ENCODE measurements at places on chromosomes 7 and 10.

DNA sequence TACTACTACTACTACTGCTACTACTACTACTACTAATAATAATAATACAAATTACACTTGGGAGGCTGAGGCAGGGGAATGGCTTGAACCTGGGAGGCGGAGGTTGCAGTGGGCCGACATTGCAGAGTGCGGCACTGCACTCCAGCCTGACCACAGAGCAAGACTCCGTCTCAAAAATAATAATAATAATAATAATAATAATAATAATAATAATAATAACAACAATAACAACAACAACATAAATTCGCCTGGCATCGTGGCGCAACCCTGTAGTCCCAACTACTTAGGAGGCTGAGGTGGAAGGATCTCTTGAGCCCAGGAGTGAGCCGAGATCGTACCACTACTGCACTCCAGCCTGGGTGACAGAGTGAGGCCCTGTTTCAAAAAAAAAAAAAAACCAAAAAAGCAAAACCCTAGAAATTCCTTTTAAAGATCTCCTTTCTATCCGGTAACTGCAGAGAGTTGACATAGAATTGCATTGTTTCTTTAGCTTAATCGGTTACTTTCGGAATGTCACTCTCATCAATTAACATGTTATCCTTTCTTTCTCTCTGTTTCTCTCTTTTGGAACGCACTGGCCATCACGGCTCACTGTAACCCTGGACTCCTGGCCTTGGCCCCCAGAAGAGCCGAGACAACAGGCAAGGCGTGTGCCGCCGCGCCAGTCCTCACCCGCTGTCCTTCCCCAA is 972 bp downstream of the PHYH start:
- no peak for DNase-seq

DNA sequence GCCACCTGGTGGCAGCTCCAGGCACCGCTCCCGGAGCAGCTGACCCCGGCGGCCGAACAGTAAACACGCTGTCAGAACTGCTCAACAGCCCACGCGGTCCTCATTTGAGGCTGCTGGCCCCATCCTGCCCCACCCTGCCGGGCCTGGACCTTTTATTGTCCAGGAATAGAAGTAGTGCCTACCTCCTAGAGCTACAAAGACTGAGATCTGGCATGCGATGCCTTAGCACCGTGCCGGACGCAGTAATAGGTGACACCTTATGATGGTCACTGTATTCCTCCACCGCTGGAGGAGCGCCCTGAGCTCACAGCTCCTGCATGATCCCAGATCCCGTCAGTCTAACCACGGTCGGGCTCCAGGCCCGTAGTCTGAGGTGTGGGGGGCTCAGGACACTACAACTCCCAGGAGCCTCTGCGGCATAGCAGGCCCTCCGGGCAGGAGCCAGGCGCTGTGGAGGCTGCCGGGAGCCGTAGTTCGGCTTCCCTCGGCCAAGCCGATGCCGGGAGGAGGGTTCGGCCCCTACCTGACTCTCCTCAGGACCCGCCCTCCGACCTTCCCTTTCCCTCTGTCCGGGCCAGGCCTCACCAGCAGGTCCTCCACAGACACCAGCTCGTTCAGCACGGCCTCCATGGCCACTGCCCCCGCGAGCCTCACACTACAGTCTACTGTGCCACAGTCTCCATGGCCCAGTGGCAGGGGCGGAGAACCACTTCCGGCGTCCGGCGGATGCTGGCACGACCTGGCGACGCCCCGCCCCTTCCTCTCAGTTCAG is at the start of gene FIS1:
TSS of gene FIS1 (minus strand) at position 707 of the 772 bp plus-strand sequence. CDS start at position 630, 77 bp downstream.
- peak; percentile 92 for DNase-seq

GRCh38 chr7:150912427-150912826 is 60.1 kb downstream of the AOC1 start:
- DNase-seq = no peak

GRCh38 chr7:18693406-18693805 is 197.9 kb downstream of the HDAC9 start:
- no peak for DNase-seq

GRCh38 chr7:83821866-83822265 is 172.9 kb upstream of the SEMA3E start:
- no peak for DNase-seq

DNA sequence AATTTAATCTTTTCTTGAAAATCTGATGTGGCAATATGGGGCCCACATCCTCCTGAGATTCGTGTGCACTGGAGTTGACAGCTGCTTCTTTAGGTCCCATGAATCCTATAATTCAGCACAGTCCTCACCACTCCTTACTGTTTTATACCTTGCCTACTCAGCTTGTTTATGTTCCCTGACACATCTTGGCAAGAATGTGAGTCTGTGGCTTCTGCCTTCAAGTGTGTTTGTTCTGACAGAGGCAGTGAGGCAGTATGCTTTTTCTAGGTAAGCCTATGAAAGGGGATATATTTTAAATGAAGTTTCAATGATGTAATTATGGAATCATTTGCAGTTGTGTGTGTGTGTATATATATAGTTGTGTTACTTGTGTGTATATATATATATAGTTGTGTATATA is 106.4 kb downstream of the AMPH start:
- DNase-seq = no peak

DNA sequence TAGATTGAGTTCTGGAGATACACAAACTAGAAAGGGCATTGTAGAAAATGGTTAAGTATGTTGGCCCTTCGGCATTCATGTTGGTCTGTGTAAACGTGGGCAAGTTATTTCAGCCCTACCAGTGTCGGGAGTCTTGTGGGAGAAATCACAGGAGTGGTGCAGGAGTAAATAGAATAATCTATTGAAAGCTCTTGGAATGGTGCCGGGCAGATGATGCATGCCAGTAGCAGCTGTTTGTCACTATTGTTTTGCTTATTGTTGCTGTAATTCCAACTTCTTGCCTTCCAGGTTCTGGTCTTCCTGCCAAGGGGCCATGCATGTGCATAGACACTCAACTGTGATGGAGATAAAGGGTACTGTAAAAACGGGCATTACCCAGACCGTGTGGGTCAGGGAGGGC is 259.4 kb downstream of the CAMK1D start:
- DNase-seq = no peak

DNA sequence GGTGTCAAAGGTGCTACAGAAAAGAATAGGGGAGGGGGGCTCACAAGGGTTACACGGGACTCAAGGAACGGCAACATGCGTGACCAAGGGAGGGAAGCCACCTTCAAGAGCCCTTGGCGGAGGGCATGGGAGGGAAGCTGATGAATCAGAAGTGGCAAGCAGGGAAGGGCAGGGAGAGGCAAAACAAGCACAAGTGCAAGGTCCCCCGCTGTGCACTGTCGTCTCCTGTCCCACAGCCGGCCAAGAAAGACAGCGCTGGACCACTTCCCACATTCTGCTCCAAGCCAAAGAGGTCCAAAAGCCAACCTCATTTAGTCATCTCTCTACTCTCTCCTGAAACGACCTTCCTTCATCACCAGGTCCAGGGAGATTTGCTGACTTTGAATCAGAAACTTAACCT is 102.7 kb downstream of the CALN1 start:
- no peak for DNase-seq

Measured in GM12891 (cell line).